Kidney epithelial cell (primary cell): ENCODE measurements at places on chromosomes 13 and 19.

- no peak for DNase-seq
These were observed 469.9 kb downstream of the GPC5 start for GRCh38 chr13:91868351-91868750.

DNA sequence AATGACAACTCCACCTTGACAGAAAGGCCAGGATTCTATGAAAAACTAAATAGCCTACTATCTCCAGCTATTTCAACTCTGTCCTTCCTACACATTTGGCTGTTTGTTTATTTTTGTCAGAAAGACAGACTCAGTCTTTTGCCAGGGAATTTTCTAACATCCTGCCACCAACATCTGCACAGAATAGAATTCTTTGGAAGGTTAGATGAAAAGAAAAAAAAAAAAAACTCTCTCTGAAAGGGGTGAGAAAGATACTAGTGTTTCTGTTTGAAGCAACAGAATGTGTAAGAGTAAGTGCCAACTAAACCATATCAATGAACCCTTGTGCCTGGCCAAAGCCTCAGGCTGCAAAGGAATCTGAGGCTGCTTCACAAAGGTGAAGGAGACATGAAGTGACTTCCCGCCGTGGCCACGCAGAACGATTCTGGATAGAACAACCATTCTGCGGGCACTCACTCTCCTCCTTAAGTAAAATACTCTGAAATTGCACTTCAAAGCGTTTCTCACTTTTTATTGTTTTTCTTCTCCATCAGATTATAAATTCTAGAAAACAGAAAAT is 498.2 kb downstream of the IRS2 start:
- DNase-seq, result no peak

GRCh38 chr13:33932769-33933406 is 114.9 kb downstream of the RFC3 start:
- DNase-seq, result peak; percentile 21

DNA sequence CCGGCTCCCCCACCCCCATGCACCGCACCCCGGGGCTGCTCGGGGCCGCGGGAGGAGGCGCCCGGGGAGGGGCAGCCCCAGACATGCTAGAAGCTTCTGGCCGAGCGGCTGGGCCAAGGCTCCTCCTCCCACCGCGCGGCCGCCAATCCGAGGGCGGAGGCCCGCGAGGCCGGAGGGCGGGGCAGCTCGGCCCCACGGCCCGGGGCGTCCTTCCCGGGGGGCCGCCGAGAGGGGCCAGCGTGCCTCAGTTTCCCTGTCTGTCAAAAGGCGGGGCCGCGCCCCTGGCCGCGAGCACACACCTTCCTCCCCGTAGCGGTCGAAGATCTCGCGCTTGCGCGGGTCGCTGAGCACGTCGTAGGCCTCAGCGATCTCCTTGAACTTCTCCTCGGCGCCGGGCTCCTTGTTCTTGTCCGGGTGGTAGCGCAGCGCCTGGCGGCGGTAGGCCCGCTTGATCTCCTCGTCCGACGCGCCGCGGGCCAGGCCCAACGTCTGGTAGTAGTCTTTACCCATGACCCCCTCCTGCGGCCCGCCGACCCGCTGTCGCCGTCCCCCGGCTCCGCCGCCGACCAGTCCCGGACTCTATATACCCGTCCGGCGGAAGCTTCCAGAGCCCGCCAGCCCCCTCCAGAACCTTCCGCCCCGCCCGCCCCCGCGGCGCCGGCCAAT is at the start of gene DNAJB1:
Gene DNAJB1, minus strand, starts transcription at position 558 of the 666 bp plus-strand sequence. Its CDS starts 48 bp downstream, at position 510.
- no peak for DNase-seq

DNA sequence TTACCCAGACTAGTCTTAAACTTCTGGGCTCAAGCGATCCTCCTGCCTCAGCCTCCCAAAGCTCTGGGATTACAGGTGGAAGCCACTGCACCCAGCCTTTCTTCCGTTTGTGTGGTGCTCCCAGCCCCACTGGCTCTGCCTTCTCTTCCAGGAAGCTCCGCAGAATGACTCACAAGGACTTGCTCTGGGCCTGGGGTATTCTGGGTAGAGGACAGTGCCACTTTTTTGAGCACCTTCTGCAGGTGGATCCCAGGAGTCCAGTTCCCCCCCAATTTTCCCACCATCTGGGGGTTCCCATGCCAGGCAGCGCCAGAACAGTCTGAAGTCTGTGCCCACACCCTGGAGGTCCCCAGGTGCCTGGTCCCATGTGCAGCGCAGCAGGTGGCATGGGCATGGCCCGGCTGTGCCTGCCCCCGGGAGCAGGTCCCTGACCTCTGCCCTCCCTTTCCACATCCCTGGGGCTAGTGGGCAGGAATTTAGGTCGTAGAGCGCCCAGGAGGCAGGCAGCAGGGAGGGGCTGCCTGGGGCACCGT is 1.6 kb downstream of the REEP6 start:
- no peak for DNase-seq

- no peak for DNase-seq
These were observed 318.0 kb upstream of the KLF12 start for GRCh38 chr13:74452176-74452575.

DNA sequence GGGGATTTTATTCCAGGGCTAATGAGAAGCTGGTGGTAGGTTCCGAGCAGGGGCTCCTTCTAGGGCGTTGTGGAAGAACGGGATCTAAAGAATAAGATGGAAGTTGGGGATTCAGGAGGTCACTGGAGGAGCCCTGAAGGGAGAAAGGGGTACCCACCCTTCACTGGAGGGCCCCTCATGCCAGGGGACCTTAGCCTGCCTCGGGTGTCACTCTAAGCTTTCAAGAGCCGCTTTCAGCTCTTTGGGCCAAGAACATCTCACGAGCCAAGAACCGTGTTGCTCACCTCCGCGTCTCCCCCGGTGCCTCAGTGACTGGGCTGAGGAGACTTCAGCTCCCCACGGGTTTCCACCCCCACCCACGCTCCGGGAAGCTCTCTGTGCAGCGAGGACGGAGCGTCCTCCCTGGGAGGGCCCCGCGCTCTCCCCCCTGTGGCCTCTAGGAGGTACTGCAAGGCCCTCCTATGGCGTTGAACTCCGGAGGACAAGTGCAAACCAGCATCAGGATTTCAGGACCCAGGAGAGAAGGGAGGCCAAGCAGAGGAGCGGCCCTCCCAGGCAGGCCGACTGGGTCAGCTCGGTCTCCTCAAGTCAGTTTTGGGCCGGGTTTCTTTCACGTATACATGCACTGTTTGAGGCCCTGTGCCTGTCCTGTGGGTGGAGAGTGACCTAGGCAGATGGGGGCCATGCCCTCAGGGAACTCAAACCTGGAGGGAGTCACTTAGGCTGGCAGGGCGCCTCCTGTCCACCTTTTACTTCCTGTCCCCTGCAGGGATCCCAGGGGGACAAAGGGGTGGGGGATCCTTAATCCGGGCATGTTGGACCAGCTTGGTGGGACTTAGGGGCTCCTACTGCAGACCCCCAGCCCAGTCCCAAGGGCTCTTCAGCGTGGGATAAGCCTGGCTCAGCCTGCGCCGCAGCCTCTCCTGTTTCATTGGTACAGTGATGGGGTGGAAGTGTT is 5.1 kb upstream of the KRTDAP start:
- DNase-seq, result no peak

GRCh38 chr19:18802354-18802753 is 11.2 kb upstream of the COMP start:
- DNase-seq, result no peak

DNA sequence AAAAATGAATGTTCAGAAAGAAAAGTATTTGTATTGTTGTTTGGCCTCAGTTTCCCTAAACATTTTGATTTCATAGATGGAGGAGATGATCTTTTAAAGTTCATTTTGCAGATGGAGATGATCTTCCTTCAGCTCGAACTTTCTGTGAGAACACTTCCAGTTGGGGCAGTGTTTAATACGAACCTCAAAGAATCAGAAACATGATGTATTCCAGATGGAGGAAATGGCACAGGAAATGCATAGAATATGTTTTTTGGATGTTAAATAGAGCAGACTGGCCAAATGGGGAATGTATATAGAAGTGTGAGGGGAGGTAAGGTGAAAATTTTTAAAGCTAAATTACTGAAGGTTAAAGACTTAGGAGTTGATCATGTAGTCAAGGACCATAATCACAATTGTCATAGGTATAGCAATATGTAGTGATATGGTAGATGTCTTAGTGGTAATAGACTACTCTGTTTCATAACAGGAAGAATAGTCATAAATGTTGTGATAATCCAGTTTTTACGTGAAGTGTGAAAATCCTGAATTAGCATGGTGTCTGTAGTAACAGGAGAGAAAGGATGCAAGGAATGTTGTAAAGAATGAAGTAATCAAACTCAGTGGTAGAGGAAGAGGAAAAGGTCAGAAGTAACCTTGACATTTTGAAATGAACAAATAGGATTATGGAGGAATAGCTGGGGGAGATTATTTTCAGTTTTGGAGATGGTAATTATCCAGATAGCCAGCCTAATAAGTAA is 5.1 kb downstream of the RAP2A start:
- DNase-seq, result no peak

DNA sequence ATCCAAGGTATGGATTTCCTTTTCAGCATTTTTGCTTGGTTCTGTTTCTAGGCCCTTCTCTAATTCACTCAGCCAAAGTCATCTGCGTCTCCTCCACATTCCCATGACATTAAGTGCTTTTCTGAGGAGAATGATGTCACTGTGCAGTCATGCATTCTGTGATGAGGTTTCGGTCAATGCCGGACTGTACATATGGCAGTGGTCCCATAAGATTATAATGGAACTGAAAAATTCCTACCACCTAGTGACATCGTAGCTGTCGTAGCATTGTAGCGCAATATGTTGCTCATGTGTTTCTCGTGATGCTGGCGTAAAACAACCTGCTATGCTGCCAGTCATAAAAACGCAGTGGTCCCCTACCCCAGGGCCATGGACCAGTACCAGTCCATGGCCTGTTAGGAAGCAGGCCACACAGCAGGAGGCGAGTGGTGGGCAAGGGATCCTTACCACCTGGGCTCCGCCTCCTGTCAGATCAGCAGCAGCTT is 63.4 kb upstream of the TNFRSF19 start:
- DNase-seq, result peak; percentile 77

DNA sequence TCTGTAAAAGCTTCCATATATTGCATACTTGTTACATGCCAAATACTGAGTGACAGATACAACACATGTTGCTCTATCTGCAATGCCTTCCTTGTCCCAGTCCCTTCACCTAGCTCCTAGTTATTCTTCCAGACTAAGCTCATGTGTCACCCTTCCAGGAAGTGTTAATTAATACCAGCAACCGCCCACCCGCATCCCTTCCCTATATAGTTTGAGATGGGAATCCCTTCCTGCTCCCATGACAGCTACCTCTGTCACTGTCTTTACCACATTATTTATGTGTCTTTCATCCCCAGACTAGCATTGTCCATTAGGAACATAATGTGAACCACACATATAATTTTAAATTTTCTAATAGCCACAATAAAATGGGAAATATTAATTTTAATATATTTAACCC is 49.5 kb upstream of the FRY start:
- DNase-seq, result no peak

DNA sequence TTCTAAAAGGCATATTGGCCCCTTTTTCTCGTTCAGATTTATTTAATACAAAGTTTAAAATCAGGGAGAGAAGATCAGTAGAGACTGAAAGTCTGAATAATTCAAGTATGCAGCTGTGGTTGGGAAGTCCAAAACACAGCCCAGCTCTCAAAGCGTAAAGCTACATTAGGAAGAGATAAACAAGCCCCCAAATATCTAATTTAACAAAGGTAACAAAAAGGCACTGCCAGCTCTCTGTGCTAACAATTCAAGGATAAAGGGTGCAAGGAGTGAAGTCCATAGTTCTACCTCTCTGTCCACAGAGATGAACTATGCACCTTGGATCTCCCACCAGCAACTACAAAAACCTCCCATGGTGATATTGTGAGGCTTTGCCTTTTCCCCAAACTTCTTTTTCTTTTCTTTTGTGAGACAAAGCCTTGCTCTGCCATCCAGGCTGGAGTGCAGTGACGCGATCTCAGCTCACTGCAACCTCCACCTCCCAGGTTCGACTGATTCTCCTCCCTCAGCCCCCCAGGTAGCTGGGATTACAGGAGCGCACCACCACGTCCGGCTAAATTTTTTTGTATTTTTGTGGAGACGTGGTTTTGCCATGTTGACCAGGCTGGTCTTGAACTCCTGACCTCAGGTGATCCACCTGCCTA is 104.4 kb downstream of the LHFPL6 start:
- no peak for DNase-seq

- peak; percentile 88 for DNase-seq
These were observed 10.2 kb downstream of the DPP9 start for GRCh38 chr19:4713384-4713951.

- DNase-seq, result no peak
These were observed 16.9 kb upstream of the AP1M2 start for GRCh38 chr19:10603873-10604459.

DNA sequence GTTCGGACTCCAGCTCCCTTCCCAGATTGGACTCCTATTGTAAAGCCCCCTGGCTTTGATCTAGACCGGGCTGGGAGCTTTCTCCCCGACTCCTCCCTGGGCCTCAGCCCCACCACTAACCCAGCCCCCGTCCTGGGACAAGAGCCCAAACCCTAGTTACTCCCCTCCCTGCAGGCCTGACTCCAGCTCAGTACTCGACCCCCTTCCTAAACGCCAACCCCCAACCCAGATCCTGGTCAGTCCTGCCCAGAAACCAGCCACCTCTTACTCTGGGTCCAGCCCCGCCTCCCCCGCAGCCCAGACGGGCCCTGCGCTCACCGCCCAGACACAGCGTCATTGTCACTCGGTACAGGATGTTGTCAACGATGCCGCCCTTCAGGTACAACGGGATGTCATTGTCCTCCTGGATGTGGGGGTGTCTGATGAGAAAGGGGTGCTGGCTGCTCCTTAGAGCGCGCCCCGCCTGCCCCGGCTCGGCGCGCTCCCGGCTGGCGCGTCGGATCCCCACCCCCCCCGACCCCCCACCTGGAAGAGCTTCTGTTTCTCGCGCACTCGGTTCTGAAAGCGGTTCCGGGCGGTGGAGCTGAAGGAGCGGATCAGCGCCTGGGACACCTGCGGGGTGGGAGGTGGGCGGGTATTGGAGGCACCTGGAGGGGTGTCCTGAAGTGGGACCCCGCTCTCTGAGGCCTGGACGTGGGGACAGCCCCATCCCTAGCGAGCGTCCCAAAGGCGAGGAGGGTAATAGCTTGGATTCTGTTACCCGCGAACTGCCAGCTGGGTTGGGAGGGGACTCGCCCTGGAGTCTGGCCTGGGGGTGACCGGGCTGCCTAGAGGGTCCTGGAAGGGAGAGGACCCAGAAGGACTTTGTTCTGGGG is 866 bp downstream of the COX7A1 start:
- no peak for DNase-seq

GRCh38 chr19:38039966-38040365 is 133.0 kb downstream of the SIPA1L3 start:
- DNase-seq, result peak; percentile 83

GRCh38 chr13:70613295-70613694 is 505.0 kb upstream of the KLHL1 start:
- no peak for DNase-seq

DNA sequence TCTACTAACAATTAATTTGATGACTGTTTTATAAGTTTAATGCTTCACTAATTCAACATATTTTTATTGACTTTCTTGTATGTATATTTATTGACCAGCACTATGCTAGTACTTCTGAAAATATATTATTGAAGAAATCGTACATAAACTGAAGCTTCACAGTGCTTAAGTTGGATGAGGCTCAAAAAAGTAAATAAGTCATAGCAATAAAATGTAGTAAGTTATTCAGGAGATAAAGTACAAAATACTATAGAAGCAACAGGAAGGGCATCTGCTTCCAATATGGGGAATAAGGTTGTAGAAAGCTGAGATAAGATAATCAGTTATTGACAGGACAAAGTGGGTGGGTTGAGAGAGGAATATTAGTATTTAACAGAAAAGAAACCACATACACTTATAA is 944.9 kb upstream of the MIR17HG start:
- no peak for DNase-seq

GRCh38 chr13:28429685-28430290 is 65.1 kb downstream of the FLT1 start:
- DNase-seq, result no peak
